ENCODE measurements at places on chromosomes 12 and 14.

DNA sequence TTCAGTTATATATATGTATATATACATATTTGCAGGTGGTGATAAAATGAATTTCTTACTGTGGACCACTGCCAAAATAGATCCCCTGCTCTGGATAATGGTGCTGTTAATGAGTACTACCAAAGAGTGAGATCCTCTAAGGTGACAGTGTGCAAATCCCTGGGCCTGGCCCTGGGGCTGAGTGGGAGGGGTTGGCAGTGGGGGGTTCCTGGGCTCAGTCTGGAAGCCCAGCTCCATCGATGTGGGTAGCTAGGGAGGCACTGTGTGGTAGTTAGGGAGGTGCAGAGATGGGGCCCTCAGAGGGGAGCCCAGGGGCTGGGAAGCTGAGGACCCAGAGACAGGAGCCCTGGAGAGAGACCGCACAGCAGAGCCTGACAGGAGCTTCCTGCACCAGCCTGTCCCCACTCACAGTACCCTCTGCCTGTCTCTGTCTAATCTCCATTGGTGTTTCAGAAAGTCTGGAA lies 9.1 kb downstream of the KRT8 start:
- DNase-seq, result no peak

DNA sequence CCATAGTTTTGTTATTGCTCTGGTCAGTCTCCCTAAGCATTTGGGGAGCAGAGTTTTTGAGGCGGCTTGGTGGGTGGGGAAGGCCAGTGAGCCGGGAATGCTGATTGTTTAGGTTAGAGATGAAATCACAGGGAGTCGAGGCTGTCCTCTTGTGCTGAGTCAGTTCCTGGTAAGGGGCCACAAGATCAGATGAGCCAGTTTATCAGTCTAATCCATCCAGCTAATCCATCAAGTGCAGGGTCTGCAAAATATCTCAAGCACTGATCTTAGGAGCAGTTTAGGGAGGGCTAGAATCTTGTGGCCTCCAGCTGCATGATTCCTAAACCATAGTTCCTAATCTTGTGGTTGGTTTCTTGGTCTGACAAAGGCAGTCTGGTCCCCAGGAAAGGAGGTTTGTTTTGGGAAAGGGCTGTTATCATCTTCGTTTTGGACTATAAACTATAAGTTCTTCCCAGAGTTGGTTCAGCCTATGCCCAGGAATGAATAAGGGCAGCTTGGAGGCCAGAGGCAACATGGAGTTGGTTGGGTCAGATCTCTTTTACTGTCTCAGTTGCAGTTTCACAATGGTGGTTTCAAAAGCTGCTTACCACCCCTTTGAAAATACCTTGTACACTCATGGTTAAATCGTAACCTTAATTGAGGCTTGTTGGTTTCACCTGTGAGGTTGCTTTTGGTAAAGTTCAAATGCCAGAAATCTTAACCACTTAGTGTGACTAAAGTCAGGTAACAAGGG lies 33.6 kb upstream of the HIGD1C start:
- DNase-seq, result no peak

DNA sequence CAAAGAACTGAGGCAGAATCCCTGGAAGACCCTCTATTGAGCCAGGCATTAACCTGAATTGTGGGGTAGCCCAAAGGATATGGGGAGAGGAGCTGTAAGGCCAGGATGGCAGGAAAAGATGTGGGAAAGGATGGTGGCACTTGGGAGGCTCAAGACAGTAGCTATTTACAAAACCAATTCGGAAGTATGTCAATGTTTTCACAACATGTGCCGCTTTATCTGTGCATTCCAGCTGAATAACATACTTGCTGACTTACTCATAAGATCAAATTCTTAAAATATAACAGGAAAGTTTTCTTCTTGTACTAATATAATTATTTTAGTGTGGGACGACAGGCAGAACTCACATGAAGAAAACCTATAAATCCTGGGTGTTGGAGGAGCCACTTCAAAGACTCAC lies 10.6 kb downstream of the BBS10 start:
- DNase-seq, result no peak

GRCh38 chr14:38623661-38624060 lies 367.8 kb upstream of the CLEC14A start:
- DNase-seq, result no peak

- no peak for DNase-seq
Observed at GRCh38 chr12:96218989-96219678, 25.0 kb downstream of the ELK3 start.

DNA sequence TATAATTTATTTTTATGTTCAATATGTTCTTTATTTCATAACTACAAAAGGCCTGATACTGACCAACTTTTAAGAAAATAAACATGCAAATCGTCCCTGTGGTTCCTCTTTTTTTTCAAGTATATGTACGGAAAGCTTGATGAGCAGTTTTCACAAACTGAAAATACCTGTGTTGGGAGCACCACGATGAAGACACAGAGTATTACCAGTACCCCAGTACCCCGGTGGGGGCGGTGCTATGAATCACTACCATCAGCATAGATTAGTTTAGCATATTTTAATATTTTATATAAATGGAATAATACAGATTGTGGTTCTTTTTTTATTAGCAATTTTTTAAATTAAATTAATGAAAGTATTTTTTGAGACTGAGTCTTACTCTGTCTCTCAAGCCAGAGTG lies 7.0 kb downstream of the B4GALNT3 start:
- DNase-seq, result no peak
